IMR-90 (cell line): ENCODE measurements at places on chromosomes 1 and 21. TPM values are rescaled to one million over a fixed set of nuclear protein-coding genes. Genes with fewer than 3 reads are reported as not detected.
A peak's percentile ranks its signal among the peaks of the same experiment; 100 is the strongest.

Gene TPTE
- not detected in 2 replicates for polyA plus RNA-seq

Gene PLA2G2C
- not detected in 2 replicates for polyA plus RNA-seq

DNA sequence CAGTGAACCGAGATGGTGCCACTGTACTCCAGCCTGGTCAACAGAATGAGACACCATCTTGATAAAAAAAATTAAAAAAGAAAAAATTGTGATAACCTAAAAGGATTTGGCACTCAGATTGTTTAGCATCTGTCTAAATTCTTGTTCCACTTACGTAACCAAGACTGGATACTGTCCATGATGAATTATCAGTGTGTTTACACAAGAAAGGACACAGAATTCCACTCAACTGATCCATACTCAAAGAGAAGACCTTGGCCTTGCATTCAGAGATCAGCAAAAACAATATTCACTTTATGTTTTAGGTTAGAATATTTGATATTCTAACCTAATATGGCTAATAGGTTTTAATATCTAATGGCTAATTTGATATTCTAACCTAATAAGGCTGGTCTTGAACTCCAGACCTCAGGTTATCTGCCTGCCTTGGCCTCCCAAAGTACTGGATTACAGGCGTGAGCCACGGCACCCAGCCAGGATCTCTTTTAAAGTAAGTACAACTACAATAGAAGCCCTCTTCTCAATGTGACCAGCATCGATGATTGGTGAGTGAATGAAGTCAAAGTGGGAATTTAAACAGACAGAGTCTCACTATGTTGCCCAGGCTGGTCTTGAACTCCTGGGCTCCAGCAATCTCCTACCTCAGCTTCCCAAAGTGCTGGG is 43.1 kb upstream of the COX20 start:
- H3K36me3 ChIP-seq: no peaks in the 10 kb centered on the region
- H3K27me3 ChIP-seq: peaks cover 4% of the 10 kb centered on the region; the same call in 1 of the 2 replicates
- H3K4me3 ChIP-seq: no peak overlapping the region
- peak; percentile 80 for DNase-seq

DNA sequence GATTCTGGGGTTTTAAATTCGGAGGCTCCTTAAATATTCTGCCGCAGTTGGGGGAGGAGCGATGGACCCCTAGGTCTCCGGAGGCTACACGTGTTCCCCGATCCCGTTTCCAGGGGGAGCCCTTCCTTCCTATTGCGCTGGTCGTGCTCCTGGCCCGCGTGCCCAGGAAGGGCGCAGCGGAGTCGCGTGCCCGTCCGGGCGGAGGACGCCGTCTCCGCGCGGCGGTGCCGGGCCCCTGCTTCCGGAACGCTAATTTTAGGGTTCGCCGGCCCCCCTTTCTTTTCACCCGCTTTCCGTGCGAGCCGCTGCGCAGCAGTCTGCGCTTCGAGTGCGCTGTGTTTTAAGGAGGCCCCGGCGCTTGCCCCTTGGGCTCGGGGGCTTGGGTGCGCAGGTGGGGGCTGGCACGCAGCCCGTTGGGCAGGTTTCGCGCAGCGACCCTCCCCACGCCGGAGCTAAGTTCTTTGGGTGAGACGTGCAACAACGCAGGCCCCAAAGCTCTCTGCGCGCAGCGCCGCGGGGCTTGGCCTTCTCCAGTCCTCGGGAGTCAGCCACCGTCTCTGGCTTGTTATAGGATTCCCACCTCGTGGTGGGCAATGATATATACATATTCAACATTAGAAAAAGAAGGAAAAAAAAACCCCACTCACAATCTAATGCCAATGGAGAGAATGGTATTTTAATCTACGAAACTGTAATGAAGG is 43.5 kb upstream of the DNAJC6 start:
- H3K27me3 ChIP-seq: peaks cover 22% of the 10 kb centered on the region
- H3K27ac ChIP-seq: no peak overlapping the region
- H3K36me3 ChIP-seq: no peaks in the 10 kb centered on the region
- DNase-seq: no peak
- H3K4me3 ChIP-seq: peak overlapping the region; percentile 33
